ENCODE measurements at places on chromosomes 2 and 18.

DNA sequence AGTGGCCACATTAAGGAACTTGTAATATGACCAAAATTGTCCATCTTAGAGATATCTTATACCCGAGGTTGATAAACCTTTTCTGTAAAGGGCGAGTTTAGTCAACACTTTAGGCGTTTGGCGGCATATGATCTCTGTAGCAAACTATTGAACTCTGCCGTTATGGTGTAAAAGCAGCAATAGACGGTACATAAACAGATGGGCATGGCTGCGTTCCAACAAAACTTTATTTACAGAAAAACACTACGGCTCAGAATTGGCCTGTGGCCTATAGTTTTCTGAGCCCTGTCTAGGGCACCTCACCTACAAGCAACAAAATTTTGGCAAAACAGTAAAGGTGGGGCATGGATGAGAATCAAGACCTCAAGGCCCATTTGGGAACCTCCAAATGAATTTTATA is 121.9 kb upstream of the HAAO start:
- no peak for DNase-seq

DNA sequence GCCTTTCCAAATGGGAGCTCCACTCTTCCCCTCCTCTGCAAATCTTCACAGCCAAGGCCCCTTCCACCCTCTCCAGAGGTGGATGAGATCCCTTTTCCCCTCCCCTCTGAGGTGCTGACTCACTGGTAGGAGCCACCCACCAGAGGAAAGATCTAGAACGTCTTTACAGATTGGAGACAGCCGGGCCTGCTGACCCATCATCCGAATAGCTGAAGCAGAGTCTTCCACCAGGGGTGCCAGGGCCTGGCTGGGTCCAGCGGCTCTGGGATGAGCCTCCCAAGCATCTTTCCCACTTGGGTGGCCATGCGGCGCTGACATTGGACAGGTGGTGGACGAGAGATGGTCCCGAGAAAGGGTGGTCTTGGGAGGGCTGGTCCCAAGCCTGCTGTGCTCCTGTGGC is 9.0 kb downstream of the ERFE start:
- DNase-seq, result no peak

- no peak for DNase-seq
These were observed 22.9 kb downstream of the DOK1 start for GRCh38 chr2:74577448-74577847.

- no peak for DNase-seq
These were observed 59.1 kb downstream of the CABLES1 start for GRCh38 chr18:23194155-23194996.

GRCh38 chr2:128501700-128502099 is 183.0 kb upstream of the HS6ST1 start:
- DNase-seq, result no peak

DNA sequence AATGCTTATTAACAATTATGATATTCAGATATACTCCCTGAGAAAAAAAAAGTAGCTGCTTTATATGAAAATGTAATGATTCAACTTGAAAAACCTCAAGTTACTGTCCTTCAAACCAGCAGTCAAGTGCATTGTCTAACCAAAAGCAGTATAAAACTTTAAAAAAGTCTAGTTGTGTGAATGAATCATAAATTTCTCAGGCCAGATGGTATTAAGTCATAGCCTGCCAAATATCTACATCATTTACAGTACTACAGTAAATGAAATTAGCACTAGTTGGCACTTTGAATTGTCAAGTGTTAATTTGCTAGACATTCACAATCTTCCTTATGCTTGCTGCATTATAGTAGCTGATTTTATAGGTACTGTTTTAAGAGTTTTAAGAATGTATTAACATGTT is 85.9 kb downstream of the CBLN2 start:
- no peak for DNase-seq
